ENCODE measurements at places on chromosomes 16 and 17.
A peak's percentile ranks its signal among the peaks of the same experiment; 100 is the strongest.

GRCh38 chr16:52781005-52781630 lies 234.2 kb upstream of the TOX3 start:
- no peak for DNase-seq

DNA sequence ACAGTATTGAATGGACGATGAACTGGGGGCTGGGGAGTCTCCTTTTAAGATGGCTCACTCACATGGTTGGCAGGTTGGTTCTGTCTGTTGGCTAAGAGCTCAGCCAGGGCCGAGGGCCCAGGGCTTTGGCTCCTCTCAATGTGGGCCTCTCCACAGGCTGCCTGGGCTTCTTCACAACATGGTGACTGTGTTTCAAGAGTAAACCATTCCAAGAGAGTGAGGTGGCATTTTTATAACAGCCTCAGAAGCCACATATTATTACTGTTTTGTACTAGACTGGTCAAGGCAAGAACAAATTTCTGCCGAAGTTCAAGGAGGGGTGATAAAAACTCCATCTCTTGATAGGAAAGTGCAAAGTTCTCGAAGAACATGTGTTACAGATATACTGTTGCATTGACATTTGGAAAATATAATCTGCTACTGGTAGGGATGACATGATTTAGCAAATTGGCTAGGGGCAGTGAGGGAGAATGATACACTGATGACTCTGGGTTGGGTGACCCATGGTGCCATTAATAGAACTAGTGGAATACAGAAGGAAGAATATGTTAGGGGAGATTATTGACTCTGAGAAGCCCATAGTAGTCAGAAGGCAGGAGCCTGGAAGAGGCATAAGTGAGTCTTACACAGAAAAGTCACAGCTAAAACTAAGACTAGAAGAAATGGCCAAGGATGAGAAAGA lies 13.7 kb downstream of the KRABD2 start:
- no peak for DNase-seq

GRCh38 chr17:77475016-77475976 lies 334.5 kb downstream of the SEC14L1 start:
- DNase-seq = peak; percentile 53

GRCh38 chr17:76681222-76682137 lies 29.3 kb downstream of the MXRA7 start:
- peak; percentile 64 for DNase-seq

- DNase-seq = no peak
These were observed 36.0 kb upstream of the KLHDC4 start for GRCh38 chr16:87801679-87802259.

GRCh38 chr17:33291248-33292200 lies 1.6 kb downstream of the ASIC2 start:
- no peak for DNase-seq

- DNase-seq = no peak
These were observed 55.8 kb downstream of the ACTG1 start for GRCh38 chr17:81456798-81457197.

DNA sequence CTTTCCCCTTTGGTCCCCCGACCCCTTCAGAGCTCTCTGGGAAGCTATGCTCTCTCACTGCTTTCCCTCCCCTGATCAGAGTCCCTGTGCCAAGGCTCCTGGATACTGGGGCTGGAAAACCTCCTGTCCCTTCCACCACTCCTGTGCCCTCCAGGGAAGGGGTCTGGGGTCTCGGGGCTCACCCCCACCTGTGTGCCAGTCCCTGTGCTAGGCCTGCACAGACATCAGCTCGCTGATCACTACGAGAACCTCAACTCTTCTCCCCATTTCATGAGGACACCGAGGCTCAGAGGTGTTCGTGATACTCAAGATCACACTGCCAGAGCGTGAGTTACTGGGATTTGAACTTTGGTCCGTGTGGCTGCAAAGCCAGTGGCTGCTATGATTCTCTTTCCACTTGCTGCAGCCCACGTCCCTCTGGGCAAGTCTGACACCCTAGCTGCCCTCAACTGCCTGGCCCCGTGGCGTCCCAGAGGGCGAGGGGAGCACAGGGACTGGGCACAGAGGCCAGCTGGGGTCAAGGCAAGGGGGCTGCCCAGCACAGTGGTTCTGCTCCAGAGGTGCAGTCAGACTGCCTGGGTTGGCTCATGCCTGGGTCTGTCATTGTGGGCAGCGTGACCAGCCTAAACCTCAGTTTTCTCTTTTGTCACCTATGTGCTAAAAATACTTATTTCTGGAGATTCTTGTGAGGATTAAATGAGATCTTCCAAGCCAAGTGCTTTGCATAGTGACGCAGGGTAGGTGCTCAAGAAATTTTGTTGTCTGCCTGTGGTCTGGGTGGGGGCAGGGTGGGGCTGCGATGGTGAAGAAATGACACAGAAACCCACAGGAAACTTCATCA lies 43.8 kb upstream of the TOB1 start:
- DNase-seq = no peak

DNA sequence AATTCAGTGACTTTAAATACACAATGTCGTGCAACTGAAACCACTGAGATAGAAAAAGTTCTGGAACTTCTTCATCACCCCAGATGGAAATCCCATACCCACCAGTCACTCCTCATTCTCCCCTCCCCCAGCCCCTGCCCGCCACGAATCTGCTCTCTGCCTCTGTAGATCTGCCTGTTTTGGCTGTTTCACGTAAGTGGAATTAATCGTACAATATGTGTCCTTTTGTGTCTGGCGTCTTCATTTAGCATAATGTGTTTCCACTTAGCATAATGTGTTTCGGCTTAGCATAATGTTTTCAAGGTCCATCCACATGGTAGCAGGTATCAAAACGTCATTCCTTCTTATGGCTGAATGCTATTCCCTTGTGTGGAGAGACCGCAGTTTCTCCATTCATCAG lies 3.5 kb upstream of the SPPL2C start:
- no peak for DNase-seq

- DNase-seq = no peak
These were observed 1.5 kb downstream of the CRHR1 start for GRCh38 chr17:45785480-45786193.

GRCh38 chr17:51508048-51508447 lies 247.7 kb downstream of the UTP18 start:
- no peak for DNase-seq

- peak; percentile 77 for DNase-seq
These were observed 552.3 kb downstream of the TOX3 start for GRCh38 chr16:51994597-51994996.
